ENCODE measurements at places on chromosomes 4 and X.

- DNase-seq: no peak
Observed at GRCh38 chrX:131308980-131309379, 19.9 kb upstream of the IGSF1 start.

GRCh38 chr4:143420227-143420626 is 83.6 kb downstream of the GAB1 start:
- DNase-seq: no peak

- DNase-seq: no peak
Observed at GRCh38 chrX:153487590-153488071, 7.1 kb upstream of the BGN start.

DNA sequence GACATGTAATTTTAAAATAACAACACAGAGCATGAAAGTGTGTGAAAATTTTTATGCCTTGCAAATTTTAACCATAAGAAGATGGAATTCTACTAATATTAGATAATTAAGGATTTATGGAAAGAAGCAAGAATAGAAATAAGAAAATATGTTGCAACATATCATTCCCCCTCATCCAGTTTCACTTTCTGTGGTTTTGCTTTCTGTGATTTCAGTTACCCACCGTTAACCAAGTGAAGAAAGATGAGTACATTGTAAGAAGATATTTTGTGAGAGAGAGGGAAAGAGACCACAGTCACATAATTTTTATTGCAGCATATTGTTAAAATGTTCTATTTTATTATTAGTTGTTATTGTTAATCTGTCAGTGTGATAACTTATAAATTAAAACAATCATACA is 77.9 kb downstream of the ADAM29 start:
- DNase-seq: no peak

DNA sequence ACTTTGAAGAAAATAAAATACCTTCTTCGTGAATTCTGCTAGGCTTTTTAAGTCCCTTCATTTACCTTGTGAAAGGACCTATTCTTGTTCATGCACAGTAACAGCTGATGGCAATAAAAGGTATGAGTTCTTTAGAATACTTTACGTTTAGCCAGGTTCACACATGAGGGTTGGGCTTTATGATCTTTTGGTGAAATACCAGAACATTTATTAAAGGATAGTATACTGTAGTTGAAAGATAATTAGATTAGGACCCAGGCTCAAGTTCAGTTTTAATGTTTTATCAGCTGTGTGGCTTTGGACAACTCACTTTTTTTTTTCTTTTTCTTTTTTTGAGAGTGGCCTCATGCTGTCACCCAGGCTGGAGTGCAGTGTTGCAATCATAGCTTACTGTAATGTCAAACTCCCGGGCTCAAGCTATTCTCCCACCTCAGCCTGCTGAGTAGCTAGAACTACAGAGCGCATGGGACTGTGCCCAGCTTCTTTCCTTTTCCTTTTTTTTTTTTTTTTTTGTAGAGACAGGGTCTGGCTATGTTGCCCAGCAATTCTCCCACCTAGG is 28.2 kb upstream of the NEIL3 start:
- DNase-seq: no peak

DNA sequence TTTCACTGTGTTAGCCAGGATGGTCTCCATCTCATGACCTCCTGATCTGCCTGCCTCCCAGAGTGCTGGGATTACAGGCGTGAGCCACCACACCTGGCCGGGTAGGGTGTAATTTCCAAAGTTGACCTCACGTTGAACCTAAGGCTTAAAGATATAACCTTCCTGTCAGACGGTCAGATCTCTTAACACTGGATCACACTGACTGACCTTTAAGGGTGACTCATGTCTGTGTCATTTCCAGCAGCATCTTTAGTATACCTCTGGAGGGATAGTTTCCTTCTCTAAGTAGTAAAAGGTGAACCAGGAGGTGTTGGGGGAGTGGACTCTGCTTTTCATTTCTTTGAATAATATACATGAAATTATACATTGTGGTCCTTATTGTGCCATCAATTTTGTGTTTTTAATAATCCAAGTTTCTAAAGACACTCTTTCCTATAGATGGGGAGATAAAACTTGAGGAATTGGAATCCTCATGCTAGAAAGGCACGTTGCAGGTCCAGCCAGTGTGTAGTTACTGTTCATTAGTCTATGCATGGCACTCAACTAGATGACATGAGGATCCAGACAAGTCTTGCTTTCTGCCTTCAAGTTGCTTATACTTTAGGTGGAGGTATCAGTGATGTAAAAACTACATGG is 45.7 kb downstream of the ARHGAP10 start:
- no peak for DNase-seq

DNA sequence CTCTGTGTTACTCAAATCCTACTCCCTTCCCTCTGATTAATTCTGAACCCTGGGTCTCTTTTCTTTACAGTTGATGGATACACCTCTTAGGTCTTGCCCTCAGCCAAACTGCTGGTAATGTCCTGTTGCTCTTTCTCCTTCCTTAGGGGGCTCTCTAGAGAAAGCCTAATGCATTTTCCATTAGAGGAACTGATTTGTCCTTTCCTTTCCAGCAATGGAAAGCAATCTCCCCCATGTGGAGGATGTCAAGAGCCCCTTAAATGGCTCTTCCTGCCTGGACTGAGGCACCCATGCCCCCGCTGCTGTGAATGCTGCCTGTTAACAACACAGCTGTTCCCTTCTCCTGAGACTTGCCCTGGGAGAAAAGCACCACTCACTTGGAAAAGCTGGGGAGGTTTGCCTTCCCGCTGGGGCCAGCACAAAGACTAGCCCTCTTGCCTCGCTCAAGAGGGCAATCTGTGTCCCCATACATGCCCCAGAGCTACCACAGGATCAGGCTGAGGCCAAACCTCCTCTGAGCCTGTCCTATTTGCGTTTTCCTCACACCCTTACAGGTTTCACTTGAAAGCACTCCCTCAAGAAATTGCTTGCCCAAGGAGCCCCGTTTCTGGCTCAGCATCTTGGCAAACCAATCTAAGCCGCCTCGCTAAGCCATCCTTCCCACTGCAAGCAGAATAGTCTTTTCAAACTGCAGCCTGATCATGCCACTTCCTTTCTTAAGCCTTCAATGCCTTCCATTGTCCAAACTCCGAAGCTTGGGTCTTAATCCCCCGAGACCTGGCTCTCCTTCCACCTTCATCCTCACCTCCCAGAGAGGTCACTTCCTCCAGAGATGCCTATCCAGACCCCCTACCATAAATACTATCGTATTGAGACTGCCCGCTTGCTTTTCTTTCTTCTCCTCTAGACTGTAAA is 23.2 kb upstream of the SMIM20 start:
- no peak for DNase-seq

Data from activated CD4-positive, alpha-beta T cell treated with anti-CD3 and anti-CD28 coated beads for 48 hours (primary cell).